DMS 273 treated with DMSO at 0.1 percent for 48 hours (cell line): ENCODE measurements at places on chromosomes 7 and 10.
A peak's percentile ranks its signal among the peaks of the same experiment; 100 is the strongest.

GRCh38 chr10:122669045-122669444, 30.6 kb downstream of the C10orf120 start:
- DNase-seq = no peak

DNA sequence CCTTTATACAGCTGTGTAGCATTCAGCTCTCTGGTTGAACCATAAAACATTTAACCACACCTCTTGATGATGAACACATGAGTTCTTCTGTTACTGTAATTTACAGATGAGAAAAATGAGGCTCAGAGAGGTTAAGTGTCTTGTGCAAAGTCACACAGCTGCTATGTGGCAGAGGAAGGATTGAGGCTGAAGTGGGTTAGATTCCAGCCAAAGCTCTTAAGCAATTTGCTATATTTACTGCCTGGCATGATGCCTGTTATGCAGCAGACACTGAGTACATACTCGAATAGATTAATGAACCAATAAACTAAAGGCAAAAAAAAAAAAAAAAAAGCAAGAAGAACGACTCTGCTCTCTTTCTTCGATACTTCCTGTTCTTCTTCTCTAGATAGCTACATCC, 35.7 kb downstream of the GFRA1 start:
- no peak for DNase-seq

- DNase-seq = no peak
These were observed 25.6 kb upstream of the ADGRA1 start for GRCh38 chr10:133062085-133062484.

GRCh38 chr7:106895246-106895864, 30.3 kb downstream of the PIK3CG start:
- DNase-seq = no peak

DNA sequence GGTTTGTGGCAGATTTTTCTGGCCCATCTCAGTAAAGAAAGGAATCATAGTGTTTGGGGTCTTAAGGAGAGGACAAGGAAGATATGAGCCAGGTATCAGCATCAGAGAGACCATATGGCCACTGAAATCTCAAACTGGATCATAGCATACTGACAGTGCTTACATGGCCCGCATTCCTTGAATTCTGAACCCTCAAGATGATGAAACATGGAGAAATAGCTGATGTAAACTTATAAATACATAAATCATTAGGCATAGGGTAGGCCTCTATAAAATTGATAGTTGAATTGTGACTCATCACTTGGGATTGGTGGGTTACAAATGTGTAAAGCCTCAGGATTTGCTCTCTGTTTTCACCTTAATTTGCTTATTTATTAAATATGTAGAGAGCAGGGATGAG, 688.5 kb downstream of the CNTNAP2 start:
- no peak for DNase-seq

GRCh38 chr10:44416021-44416771, 31.3 kb upstream of the CXCL12 start:
- DNase-seq = peak; percentile 8

- no peak for DNase-seq
These were observed 330.3 kb upstream of the GHITM start for GRCh38 chr10:83809001-83809400.

DNA sequence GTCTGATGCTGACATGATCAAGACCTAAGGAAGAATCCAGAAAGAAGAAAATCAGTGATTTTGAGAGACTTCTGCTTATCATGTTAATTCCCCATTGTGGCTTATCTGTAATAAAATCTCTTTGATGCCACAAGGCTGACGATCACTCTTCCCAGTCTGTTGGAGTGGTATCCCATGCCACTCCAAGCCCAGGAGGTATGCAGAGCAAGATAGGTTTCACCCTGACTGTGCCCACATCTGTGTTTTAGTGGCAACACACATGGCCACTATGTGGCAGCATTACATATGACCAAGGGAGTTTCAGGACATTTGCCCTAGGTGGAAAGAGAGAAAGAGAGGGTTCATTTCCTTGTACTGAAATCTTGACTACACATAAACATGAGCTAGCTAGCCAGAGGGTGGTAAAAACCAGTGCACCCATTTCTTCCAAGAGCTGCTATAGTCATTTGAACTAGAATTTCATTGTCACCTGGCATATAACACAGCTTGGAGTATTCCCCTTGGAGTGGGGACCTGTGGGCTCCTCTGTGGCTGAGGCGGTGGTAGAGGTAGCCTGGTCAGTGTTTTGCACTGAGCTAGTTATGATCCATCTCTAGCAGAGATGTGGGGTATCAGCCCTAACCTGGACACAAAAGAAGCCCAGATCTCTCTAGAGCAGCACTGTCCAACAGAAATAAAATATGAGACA, 20.8 kb downstream of the LAMB4 start:
- peak; percentile 14 for DNase-seq

DNA sequence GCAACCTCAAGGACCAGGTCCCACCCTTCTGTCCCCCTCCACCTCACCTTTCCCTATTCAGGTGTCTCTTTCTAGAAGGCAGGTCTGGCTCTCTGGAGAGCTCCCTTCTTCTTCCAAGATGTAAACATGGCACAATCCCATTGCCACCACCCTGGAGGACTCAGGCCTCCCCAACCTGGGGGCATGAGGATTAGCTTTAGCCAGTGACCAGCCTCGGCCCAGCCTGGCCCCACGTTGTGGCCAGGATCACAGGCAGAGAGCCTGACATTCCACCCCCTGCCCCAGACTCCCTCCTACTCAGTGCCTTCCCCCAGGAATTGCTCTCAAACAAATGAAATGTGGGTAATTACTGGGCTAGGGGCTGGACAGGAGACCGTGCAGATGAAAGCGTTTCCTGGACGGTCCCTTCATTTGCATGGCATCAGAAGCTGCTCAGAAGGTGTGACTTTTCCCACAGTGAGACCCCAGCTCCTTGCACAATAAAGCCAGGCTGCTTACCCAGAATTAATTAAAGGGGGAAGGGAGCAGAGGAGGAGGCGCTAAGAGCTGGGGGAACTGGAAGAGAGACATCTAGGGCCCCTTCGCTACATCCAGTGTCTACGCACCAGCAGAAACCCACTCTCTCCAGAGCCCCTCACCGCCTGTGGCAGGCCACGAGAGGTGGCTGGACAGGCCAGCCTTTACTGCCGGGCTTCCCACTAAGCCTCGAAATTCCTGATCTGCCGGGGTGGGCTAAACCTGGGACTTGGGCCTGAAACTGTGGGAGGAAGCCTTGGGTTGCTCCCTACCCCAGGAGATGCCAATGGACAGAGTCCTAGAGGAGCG, 7.7 kb downstream of the FGF8 start:
- no peak for DNase-seq

GRCh38 chr7:92498557-92498956, 20.8 kb upstream of the ERVW-1 start:
- no peak for DNase-seq

GRCh38 chr7:6232116-6232515, 40.3 kb downstream of the CYTH3 start:
- DNase-seq = no peak

DNA sequence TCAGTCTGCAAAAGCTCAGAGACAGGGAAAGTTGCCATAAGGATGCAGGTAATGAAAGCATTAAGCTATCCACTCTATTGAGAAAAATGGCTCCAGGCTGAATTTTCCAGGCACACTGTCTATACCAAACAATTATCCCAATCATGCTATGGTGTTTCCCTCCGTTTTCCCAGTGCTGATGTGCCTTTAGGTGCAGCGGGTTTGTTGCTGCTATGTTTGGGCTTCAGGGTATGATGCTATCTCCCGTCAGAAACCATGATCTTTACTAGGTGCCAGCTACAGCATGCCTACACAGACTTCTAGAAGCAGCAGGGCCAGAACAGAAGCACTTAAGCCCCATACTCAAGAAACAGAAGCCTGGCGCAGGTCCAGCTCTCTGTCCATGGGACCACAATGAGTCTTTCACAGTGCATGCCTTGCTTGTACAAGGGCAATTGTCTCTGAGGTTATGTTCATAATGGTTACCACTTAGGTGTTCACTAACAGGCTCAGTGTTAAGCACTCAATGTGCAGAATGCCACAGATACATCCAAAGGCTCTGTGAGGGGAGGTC, 19.4 kb downstream of the STEAP1B start:
- DNase-seq = no peak

- no peak for DNase-seq
These were observed 3.0 kb downstream of the SMARCD3 start for GRCh38 chr7:151245360-151246101.

DNA sequence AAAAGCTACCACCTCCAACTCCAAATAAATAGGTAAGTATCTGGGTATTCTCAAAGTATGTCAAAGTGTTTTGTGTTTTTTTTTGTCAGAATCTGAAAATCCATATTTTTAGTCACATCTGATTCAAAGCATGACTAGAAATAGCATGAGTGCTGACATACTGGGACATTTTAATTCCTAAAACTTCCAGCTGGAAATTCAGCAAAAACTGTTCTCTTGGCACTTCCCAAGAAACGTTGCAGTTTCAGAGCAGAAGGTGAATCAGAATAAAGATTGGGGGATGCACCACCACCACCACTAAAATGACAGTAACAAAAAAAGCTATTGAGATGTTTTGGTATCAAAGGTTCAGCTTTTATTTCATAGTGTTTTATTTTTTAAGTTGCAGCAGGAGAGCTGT, 724.6 kb upstream of the CELF2 start:
- no peak for DNase-seq

DNA sequence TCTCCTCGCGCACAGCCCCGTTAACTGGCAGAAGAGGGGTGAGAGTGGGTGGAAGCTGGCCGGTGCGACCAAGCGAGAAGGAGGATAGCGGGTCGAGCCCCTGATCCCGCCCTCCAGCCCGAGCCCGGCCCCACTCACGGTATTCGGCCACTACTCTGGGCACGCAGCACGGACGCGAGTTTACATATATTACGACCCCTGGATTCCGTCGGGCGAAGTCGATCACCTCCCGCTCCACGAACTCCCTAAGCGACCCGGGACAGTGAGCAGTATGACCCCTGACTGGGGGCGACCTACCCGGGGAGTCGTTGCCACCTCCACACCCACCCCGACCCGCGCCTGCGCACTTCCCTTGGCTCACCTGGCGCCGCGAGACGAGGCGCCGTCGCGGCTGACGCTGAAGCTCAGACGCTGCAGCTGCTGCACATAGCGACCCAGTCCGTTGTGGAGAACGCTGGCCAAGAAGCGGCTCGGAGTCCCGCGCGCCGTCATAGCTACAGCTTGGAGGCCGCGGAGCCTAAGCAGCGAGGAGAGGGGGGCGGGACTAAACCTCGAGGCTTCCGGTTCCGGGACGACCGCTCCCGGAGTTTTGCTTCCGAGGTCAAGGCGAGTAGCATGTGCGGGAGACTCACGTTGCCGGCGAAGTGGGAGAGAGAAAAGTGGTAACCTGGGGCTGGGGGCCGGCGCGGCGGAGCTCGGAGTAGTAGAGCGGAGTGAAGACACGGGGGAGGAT, at the start of the genes MRPL43 and TWNK:
Gene MRPL43, minus strand, starts transcription at position 546 of the 733 bp plus-strand sequence. Its CDS starts 54 bp downstream, at position 492.
Gene TWNK, plus strand, starts transcription at position 592 of the 733 bp plus-strand sequence. CDS start 668 bp downstream, outside the sequence.
- DNase-seq = peak; percentile 15

DNA sequence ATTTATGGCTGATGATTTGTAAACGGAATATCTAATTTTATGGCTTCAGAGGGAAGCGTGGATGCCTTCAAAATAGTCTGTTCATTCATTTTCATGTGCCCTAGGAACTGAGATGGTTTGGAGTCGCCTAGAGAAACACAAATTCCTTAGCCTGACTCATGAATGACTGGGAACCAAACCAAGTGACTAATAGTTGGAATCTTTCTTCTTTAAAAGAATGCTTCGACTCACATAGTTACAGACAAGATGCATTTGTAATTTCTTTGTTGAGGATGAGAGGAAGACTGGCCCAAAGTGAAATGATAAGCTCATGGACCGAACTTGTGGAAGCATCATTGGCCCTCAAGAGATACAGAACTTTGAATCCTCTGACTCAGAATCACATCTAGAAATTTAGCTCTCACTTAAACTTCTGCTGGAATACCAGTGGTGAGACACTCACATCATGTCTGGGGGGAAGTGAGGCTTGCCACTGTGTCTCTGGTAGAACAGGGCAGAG, 1107.2 kb downstream of the NRG3 start:
- DNase-seq = no peak

GRCh38 chr10:42809676-42810075, 27.1 kb downstream of the BMS1 start:
- DNase-seq = no peak

DNA sequence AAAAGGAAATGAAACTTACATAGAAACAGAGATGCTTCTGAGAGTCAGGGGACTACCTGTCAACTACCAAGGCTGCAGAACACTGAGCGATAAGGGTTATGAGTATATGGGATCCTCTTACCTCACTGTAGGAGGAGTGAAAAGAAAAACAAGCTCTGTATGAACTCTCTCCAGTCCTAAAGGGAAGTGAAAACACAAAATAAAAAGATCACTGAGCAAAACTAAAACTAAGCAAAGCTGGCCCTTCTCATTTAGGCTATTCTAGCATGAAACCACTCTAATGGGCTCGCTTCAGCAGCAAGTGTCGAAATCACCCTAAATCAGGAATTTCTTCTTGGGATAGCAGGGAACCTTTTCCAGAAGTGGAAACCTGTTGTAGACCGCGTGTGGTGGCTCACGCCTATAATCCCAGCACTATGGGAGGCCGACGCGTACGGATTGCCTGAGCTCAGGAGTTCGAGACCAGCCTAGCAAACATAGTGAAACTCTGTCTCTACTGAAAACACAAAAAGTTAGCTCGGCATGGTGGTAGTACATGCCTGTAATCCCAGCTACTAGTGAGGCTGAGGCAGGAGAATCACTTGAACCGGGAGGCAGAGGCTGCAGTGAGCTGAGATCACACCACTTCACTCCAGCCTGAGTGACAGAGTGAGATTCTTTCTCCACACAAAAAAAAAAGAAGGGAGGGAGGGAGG, 27.0 kb downstream of the DCLRE1C start:
- DNase-seq = no peak

- DNase-seq = no peak
These were observed 375.2 kb downstream of the RPS24 start for GRCh38 chr10:78408671-78409472.

GRCh38 chr10:124570646-124571045, 109.0 kb downstream of the LHPP start:
- DNase-seq = no peak

DNA sequence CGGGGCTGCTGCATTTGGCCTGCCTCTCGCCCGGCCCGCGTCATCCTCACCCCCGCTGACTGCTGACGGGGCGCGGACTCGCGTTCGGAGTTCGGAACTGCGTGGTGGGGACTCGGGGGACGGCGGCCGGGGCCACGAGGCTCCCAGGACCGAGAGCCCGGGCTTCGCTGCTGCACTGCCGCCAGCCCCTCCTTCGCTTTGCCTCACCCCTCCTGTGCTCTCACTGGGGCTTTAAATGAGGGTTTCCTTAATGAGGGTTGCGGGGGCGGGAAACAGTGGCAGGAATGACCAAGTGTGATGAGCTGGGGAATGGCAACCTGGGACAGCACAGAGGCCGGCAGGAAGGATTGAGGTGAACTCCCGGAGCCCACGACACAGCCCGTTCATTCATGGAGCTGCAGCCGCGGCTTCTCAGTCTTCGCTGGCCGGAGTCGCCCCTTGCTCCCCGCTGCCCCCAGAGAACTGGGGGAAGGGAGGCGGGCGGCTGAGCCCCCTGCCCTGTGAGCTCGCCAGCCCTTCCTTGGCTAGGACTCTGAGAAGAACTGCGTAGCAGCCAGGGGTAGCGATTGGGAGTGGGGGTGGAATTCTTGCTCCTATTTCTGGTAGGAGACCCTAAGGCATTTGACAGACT, 1.5 kb upstream of the LRRC4 start:
- DNase-seq = no peak
